Jurkat, Clone E6-1 (cell line): ENCODE measurements at places on chromosomes 16 and 17.

DNA sequence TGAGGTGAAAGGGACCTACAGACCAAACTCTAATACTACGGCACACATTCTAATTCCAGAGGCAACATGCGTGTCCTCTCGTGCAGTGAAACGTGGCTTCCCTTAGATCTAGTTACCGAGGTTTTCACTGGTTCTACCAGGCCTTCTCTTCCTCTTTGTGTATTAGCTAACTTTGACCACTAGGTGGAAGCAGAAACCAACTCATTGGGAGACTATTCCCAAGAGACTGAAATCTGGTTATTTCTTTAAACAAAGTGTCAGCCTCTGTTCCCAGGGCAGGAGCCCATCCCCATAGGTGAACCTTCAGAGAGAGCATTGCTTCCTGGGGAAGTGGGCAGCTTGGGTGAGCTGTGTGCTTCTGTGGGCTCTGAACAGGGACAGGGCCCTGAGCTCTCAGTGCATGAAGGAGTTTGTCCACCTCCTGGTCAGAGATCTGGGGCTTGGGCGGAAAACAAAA is 19.7 kb upstream of the RCVRN start:
- DNase-seq, result peak; percentile 75

GRCh38 chr17:50338645-50339044 is 7.3 kb upstream of the XYLT2 start:
- no peak for DNase-seq

GRCh38 chr17:49589577-49589927 is 13.9 kb downstream of the NXPH3 start:
- DNase-seq, result no peak

GRCh38 chr17:18848501-18848900 is 9.4 kb upstream of the PRPSAP2 start:
- no peak for DNase-seq

GRCh38 chr16:79287424-79287917 is 313.1 kb downstream of the MAF start:
- DNase-seq, result no peak

DNA sequence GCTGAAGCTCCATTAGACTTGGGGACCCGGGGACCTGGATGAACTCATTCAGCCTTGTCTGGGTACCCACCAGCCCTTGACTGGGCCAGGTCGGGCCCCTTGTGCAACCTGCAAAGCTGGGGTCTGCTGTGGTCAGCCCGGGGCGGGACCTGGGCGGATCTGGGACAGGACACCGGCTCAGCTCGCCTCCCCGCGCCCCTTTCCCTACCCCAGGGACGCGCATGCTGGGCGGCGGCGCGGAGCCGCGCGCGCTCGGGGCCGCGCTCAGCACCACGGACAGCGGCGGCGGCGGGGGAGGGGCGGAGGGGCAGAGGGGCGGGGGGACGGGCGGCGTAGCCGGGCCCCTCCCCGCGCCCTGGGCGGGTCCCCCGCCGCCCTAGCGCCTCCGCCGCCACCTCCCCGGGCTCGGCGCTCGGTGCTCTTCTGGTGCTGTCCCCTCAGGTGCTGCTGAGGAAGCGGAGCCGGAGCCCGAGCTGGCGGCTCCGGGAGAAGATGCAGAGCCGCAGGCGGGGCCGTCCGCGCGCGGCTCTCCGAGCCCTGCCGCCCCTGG is 7.4 kb downstream of the ACD start:
- DNase-seq, result no peak

DNA sequence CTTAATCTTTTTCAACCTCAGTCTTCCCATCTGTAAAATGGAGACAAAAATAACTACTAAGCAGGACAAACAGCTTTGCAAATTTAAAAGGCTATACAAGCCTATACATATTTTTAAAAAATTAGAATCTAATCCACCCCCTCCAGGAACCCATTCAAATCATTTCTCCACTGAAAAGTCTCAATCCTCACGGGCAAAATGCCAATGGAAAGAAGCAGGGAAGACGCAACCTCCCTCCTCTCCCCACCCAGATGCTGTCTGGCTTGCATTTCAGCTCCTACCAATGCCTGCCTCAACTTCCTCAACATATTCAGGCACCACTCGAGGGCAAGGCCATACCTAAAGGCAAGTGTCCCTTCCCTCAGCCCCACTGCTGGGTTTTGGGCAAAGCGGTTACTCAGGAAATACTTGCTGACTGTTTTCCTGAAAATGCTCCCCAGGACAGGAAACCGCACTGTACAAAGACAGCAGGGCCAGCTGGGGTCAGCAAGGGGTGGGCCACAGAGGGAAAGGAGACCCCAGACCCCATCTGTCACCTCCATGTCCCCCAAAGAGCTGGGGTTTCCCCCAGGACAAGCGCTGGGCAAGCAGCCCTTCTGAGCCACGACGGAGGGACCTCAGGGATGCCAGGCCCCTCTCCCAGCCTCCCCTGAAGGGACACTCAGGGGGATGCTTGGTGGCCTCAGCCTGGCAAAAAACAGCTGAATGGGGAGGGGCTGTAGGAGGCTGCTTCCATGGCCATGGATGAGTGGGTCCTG is 47.7 kb upstream of the DOC2B start:
- no peak for DNase-seq

- DNase-seq, result peak; percentile 28
These were observed 38.5 kb downstream of the IGF2BP1 start for GRCh38 chr17:49035470-49036269.

- no peak for DNase-seq
These were observed 66.6 kb downstream of the WSB1 start for GRCh38 chr17:27360507-27360906.

DNA sequence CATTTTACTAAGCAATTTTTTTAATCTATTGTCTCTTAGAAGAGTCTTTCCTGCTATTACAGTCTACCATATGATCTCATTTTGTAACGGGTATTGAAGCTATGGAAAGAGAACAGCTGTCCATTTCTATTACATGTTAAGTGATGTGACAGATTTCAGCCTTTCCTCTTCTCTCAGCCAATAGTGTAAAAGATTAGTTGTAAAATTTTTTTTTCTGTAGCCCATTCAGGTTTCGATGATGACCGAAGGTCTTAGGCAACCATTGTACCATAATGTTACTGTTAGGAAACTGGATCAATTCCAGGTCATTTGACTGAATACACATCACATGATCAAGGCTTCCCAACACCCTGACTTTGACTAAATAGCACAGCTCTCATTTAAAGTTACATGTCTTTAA is 147.6 kb upstream of the HLF start:
- DNase-seq, result no peak

- DNase-seq, result no peak
These were observed 23.3 kb downstream of the ZC3H18 start for GRCh38 chr16:88593489-88593888.

GRCh38 chr17:82217530-82218204 is 5.0 kb upstream of the CCDC57 start:
- no peak for DNase-seq

DNA sequence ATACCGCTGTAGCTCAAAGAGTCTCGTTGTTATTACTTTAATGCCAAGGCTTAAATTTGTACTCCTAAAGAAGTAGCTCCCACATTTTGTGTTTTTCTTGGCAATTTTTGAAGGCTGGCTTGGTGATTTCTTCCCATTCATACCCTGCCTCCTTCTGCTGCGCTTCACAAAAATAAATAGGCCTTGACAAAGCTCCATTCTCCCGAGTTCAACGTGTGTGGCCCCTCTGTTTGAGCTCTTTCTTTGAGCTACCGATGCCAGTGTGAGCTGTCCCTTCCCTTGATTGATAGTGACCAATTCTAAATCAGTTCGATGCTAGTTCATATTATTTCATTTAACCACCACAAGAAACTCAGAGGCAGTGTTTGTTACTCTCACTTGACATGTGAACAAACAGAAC is 96.8 kb downstream of the MAP2K6 start:
- DNase-seq, result no peak

DNA sequence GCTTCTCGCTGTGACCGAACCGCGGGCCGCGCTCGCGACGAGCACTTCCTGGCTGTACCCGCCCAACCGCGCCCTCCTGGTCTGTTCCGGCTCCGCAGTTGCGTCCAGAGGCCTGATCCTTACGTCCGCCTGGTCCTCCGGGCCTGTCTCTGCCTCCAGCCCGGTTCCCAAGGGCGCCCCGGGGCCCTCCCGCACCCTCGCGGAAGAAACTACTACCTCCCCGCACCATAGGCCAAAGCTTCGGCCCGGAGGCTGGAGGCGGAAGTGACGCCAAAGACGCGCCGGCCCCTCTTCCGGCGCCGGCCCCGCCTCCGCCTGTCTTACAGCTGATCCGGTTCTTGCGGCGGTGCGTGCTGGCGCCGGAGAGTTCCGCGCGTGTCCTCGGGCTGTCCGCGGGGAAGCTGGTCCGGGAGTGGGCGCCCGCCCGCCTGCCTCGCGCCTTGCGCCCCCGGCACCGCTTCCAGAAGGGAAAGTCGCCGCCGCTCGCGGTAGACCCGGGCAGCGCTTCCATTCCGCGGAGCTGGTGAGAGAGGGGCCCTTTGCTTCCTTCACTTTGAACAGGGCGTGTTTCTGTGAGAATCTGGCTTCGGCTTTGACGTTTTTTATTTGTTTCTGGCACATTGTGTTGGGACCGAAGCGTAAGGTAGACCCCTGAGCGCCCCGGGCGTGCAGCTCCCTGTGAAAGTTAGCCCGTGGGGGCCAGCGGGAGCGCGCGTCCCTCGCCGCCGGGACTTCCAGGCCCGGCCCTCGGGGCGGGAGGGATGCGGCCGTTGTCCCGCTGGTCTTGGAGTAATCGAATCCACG is at the start of gene ZNF778:
TSS of gene ZNF778 (plus strand) at position 316 of the 804 bp plus-strand sequence. CDS start 3,425 bp downstream, outside the sequence.
- peak; percentile 69 for DNase-seq

DNA sequence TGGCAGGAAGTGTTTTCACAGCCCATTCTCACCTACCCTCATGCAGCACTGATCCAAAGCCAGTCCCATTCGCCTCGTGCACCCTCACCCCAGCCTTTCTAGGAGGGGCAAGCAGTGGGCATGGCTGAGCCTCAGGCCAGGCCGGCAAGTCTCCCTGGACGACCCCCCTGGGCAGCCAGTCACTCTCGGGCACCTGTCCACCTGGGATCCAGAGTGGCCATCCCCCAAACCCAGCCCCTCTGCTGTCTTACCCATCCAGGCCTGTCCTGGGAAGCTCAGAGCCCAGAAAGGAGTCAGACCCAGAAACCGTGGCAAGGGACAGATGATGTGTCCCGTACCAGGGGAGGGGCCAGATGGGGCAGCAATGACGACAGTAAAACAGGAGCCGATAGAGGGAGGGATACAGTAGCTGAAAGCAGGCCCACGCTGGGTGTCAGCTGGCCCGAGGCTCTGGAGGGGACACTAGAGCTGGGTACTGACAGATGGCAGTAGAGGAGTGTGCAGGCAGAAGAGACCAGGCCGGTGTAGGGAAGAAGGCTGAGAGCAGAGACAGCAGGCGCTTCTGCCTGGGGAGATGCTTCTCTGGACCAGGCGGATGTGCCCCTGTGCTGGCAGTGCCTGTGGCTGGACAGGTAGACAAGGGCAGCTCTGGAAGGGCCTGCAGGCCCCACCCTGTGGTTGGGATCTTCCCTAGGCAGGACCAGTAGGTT is 5.8 kb downstream of the CMTM3 start:
- no peak for DNase-seq

GRCh38 chr17:78375401-78376151 is 2.9 kb upstream of the PGS1 start:
- DNase-seq, result no peak

- DNase-seq, result no peak
These were observed 47.8 kb downstream of the HOXB1 start for GRCh38 chr17:48483004-48483403.

DNA sequence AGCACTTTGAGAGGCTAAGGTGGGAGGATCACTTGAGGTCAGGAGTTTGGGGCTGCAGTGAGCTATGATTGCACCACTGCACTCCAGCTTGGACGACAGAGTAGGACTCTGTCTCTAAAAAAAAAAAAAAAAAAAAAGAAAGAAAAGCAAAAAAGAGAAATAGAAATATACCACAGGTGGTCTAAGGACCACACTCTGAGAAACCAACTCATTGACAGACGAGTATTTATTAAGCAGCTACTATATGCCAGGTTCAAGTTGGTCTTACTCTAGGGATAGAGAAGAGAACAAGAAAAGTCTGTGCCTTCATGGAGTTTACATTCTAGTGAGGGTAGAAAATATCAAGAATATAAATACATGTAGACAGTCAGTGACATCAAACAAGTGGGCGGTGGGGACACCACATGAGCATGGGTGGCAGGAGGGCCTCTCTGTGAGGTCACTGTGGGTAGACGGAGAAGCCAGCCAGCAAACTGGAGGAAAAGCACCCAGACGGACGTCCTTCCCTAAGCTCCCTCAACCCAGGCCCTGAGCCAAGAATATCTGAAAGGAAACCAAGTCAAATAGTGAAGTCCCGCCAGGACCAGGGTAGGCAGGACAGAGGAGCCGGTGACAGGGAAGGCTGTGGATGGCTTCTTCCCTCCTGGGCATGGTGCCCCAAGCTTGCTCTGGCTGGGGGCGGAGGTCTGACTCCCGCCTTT is 4.7 kb downstream of the CDIPT start:
- DNase-seq, result no peak

GRCh38 chr17:73155410-73156165 is 9.2 kb upstream of the SSTR2 start:
- no peak for DNase-seq

DNA sequence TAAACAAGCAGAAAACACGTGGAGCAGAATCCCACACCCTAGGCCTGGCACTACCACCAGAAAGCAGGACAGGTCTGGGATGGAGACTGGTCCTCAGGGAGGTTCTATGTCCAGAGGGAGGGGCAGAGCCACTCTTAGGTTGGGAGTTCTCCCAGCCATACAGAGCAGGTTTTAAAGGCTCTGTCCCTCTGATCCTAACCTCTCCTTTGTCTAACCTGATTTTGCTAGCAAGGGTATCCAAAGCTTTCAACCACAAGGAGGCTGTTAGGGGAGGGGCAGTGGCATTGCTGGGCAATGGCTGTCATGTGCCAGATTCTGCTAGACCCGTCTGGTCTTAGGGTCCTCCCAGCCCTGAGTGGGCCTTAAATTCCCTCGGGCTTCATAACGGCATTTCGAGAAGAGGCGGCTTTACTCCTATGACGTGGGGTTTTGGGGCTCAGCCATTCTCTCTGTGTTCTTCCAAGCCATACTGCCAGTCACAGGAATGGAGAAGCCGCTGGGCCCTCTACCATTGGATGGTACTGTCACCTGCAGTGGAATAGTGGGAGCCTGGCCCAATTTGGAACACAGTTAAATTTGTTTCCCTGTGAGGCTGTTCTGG is 5.7 kb downstream of the TPPP3 start:
- no peak for DNase-seq

GRCh38 chr17:80647746-80648145 is 103.1 kb downstream of the RPTOR start:
- DNase-seq, result no peak

DNA sequence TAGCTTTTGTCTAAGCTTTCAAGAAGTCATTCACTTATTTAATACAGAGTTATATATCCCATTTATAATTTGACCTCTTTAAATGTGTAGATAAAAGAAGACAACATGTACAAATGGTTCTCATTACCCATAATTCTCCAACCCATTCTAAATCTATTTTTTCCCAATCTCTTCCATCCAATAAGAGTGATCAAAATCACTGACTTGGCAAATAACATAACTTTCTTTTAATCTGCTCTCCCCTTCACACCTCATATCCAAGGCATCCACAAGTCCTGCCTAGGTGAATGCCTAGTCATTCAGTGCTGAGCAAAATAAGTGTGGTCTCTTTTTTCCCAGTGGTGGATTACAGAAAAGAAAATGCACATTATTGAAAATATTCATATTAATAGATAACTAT is 1231.1 kb downstream of the CDH11 start:
- DNase-seq, result no peak

GRCh38 chr16:89449726-89450335 is 40.5 kb downstream of the ANKRD11 start:
- no peak for DNase-seq

GRCh38 chr16:23433261-23433920 is 19.6 kb downstream of the COG7 start:
- DNase-seq, result no peak
